ENCODE measurements at places on chromosomes 12 and 14. TPM values are rescaled to one million over a fixed set of nuclear protein-coding genes. Genes with fewer than 3 reads are reported as not detected.

DNA sequence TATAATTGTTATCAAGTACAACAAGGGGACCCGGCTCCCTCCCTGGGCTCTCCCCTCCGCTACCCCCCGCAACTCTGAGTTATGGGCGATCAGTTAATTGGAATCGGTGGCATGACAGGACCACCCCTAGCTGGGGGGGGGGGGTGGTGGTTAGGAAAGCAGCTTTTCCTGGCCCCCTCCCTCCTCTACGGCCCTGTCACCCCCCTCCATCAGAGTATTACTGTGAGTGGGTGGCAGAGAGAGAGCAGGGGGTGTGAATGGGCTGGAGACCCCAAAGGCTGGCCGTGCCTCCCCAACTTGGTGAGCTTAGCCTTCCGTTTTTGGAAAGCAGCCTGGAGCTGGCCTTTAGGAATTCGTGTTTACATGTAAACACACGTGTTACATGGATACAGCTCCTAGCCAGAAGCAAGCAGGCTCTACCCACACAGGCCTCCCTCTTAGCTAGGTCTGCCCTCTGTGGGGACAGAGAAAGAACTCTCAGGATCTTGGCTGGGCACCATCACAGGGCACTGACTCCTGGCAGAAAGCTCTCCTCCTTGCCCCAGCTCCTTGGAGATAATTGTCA is 1.1 kb upstream of the HOXC4 start:
- DNase-seq: no peak

- no peak for DNase-seq
These were observed 9.7 kb downstream of the CKAP4 start for GRCh38 chr12:106238146-106238545.

DNA sequence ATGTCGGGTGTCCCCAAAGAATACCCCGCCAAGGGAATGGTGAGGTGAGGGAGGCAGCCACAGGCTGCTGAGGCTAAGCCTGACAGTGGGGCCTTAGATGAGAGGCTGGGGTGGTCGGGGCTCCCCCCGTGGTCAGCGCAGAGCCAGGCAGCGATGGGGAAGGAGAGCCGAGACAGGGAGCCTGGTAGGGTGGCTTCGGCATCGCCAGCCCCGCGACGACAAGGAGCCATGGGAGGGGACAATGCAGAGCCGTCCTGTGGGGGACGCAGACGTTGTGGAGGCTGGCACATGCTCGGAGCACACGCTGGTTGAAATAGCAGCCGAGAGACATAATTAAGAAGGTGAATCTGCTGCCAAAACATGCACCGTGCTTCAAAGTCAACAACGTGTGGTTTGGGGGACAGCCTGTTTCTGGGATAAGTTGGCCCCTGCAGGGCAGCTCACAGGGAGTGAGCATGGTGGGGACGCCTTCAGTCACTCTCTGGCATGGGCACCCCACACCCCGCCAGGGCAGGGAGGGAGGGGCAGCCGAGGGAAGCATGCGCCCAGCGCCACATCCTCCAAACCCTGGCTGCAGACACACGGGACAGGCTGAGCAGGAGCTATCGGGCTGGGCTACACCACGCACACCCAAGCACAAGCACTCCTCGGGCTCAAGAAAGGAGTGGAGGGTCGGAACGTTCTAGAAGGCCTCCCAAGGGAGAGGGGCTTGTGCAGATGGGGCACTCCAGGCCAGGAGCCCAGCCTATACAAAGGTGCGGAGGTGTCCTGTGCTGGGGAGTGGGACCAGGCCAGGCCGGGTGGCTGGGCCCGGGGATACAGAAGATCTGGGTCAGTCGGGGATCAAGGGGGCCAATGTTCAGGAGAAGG is 66.6 kb upstream of the C14orf180 start:
- no peak for DNase-seq

DNA sequence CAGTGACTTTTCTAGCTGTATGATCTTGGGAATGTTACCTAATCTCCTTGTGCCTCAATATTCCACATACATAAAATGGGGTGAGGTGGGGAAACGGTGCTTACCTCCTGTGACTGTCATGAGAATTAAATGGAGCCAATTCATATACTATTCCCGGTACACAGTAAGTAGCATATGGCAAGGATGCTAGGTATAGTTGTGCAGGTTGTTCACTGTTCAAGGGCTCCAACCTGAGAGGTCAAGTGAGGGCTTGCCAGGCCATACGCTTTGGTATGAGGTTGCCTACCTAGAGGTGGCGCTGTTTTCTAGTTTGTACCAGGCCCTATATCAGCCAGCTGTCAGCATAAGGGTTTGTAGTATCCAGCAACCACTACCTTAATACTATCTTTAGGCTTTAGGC is 3.6 kb upstream of the BATF start:
- DNase-seq: peak; percentile 56

GRCh38 chr12:53459097-53459496 is 7.2 kb downstream of the PCBP2 start:
- DNase-seq: no peak

DNA sequence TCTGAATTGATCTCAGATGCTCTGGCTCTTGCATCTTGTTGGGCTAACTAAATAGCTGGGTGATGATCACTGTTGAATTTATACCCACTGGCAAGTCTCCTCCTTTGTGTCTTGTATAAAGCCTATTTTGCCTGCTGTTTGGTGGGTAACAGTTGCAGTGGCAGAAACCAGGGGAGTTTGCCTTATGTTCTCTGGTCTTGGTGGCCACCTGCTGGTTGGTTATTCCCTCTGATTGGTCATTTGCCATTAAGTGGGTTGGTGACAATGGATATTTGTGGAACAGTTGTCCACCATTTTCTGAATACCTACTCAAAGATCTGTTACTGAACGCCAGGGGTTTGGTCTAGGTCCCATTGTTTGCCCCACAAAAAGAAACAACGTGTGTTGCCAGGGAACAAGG is 52.1 kb downstream of the AVPR1A start:
- DNase-seq: peak; percentile 3

DNA sequence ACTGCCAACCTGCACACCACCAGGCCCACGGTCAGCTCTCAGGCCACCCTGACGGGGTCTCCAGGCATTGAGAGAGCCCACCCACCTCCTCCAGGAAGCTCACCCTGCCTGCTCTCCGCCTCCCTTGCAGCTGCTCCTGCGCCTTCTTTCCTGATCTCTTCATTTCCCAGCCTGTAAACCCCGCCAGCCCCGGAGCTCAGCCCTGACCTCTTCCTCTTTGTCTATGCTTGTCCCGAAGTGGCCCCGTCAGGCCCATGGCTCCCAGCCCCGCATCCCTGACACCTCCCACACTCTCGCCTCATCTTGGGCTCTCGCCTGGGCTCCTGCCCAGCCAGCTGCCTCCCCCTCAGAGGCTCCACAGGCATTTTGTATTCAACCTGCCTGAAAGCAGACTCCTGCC is 139.3 kb downstream of the CALM1 start:
- no peak for DNase-seq

Gene CLEC2A
- total RNA-seq: not detected

Gene SERPINA9
- total RNA-seq: not detected

Gene ASCL1
- total RNA-seq: not detected

GRCh38 chr14:49615776-49616175 is 4.7 kb downstream of the RPL36AL start:
- DNase-seq: no peak

DNA sequence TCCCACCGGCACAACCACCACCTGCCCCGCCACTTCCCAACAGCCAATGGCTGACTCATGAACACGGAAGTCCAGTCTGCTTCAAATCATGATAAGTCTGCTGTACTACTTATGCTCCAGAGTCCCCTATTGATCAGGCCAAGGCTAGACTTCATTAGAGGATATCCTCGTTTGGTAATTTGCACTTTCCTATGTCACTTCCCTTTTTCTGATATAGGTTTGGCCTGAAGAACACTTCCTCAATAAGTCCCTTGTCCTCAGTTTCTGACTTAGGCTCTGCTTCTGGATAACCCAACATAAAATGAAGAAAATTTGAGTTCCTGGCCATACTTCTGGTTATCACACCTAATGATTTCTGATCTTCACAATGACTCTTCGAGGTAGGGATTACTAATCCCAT is 45.3 kb downstream of the IFNG-AS1 start:
- no peak for DNase-seq

DNA sequence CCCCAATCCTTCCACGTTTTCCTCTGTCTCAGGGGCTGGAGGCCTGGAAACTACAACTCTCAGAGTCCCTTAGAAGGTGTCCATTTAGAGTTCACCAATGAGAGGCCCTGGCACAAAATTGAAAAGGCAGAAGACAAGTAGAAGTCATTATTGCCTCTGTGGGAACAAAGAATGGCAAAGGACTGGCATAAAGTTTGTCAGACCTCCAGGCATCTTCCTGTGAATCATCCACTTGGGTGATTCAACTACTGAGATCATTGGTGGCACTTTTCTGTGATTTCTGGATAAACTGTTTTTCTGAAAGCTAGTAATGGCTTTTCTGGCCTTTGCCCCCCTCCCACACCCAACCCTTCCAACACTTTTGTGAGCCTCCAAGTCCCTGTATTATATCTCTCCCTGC is 42.6 kb upstream of the C12orf42 start:
- peak; percentile 6 for DNase-seq

- DNase-seq: no peak
These were observed 237.3 kb downstream of the BCL11B start for GRCh38 chr14:99034711-99035171.

Gene SLC6A15
- total RNA-seq: 9.3 TPM
